ENCODE measurements at places on chromosomes 11 and 22.

- DNase-seq: no peak
Measured at GRCh38 chr22:22705328-22706100, 61.1 kb downstream of the GGTLC2 start.

GRCh38 chr22:44667829-44668189, 34.2 kb upstream of the PRR5 start:
- no peak for DNase-seq

DNA sequence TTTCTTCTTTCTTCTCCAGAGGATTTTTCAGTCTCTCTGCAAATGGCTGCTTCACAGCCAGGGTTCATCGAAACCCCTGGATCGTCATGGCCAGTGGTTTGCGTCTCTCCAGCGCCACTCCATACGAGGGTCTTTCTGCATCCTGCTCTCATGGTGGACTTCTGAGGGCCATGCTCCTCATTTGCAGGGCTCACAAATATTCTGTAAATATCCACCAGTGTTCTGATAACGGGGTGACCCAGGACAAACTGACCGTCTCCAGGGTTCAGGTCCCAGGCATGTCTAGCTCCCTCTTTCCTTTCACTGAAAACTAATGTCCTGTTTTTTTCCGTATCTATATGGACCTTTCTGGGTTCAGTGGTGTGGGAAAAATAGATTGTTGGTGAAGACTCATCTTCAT, 15.7 kb upstream of the VPREB1 start:
- no peak for DNase-seq

- DNase-seq: no peak
Measured at GRCh38 chr11:127464325-127464724, 463.8 kb upstream of the KIRREL3 start.

GRCh38 chr11:119712459-119713358, 16.3 kb downstream of the NECTIN1 start:
- no peak for DNase-seq

DNA sequence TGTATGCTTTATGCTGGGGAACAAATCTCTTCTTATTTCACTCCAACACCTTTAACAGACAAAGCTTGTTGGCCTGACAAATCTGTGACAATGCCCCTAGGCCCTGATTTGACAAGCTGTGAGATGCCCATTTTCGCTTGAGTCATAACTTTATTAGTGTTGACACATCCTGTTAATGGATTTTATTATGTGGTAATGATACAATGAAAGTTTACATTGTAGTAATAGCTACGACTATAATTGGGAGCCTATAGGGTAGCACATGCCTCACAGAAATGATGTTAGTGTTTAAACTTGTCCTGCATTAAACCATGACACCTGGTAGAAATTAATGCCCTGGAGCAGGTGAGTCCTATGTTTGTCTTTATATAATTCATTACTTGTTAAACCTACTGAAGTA, 3.3 kb upstream of the MMP10 start:
- no peak for DNase-seq

GRCh38 chr11:108069947-108070346, 51.4 kb upstream of the ACAT1 start:
- no peak for DNase-seq

DNA sequence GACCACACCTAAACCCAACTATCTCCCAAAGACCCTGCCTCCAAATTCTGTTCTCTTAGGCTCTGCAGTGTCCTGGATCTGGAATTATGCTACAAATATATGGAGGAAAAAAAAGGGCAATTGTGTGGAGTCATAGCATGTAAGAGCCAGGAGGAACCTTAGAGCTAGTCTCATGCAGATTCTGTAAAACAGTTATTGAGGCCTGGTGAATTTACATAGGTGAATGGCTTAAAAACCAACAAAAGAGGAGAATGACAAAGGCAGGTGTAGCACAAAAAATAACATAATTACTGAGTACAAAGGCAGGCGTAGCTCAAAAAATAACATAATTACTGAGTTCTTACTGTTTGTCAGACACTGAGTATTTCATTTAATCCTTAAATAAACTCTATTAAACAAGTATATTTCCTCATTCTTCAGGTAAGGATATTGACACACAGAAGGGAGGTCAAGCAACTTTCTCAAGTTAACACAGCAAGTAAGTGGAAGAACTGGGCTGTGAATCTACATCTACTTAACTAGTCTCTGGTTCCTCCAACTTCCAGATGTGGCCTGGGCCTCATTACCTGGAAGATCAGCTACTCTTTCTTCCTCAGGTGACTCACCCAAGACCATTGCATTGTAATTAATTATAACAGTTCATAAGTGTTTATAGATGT, 938.9 kb upstream of the TENM4 start:
- DNase-seq: no peak

GRCh38 chr22:39384750-39385480, 14.7 kb upstream of the TAB1 start:
- DNase-seq: no peak

- no peak for DNase-seq
Measured at GRCh38 chr11:4183410-4184057, 88.9 kb downstream of the RRM1 start.

DNA sequence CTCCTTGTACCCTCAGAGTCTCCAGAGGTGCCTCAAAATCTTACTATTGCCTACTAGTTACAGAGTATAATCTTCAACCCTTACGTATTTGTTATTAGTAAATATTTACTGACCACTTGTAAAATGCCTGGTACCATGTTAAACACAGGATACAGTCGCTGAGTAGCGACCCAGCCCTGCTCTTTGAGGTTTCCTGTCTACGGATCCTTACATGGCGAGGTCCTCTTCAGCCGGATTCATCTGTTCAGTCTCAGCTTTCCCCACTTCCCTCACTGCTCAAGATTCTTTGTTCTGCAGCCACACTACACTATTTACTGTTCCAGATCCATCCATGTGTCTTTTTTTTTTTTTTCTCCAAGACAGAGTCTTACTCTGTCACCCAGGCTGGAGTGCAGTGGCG, 13.2 kb upstream of the TTC36 start:
- DNase-seq: no peak

DNA sequence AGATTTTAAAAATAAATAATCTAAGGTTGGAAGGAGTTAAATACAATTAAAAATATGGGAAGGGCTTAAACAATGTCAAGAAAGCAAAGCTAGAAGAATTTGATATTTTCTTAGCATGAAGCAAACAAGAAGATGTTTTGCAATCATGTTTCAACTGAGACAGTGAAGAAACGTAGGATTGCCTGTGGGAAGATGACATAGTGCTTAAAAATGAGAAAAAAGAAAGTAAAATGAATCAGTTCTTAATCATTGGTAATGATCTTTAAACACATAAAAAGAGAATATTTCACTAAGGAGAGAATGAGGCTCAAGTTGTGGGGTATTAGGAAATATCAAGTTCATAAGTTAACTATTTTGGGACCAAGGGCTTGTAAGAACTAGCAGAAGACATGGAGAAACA, 855.0 kb downstream of the METTL15 start:
- DNase-seq: no peak
